WTC11 (cell line): ENCODE measurements at places on chromosomes 7 and 10.

DNA sequence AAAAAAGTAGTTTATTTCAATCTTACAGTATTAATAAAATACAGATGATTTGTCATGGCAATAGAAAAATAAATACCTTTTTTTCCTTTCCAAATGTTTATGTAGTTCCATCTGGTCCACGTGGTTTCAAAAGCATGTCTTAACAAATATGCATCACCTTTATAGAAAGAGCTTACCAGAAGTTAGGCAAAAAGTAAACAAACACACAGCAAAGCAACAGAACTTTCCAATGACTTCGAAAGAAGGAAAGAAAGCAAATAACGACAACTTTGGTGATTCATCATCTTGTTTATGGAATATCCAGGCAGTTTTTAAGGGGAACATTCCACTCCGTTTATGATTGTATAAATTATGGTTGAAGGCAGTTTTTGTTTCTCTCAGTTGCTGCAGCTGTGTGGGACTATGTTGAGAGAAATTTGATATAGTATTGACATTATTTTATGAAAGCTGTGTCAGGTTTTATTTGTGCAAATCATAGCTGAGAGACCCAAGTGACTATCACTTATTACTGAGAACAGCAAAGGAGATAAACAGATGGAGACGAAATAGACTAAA, 203.1 kb downstream of the CDC14C start:
- DNase-seq = no peak

- no peak for DNase-seq
These were observed 40.9 kb downstream of the FRMPD2 start for GRCh38 chr10:48233559-48234005.

DNA sequence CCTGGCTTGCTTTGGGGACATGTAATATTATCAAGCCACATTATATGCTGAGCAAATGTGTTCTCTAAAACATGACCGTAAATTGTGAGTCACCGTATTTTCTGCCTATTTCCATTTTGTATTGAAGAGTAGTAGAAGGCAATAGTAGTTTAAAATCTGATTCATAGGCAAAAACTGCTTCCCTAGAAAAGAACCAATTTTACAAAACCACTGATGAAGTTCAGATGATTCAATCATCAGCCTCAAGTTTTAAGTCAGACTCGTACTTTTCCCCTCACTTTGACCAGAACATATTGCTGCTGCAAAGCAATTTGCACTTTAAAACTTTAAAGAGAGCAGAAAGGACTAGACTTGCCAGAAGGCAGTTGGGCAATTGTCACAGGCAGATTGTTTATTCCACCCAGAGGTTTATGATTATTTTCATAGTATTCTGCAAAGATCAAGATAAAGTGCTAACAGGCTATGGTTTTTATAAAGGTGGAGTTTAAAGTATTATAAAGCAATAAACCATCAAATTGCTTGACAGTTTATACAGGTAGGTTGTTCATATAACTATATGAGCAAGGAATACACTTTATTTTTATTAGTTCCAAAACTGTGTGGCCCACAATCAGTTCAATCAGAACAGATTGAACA, 168.2 kb downstream of the ETV1 start:
- no peak for DNase-seq

GRCh38 chr7:117021986-117022385, 68.7 kb downstream of the ST7 start:
- DNase-seq = no peak

DNA sequence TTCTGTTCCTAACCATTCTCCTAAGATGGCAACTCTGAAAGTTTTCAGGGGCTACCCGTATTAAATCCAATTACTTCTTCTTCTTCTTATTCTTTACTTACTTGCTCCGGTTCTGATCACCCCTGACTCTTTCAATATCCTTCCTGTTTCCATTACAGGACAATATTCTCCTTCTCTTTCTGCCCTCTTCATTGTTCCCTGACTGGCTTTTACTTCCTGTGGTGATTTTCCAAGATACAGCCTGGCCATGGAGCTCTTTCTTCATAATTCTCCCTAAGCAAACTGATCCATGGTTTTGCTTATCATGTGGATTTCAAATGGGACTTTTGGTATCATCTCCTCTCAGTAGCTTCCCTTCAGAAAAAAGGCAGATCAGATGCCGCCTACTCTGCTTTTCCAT, 35.4 kb downstream of the CCDC186 start:
- DNase-seq = no peak

- no peak for DNase-seq
These were observed 253.5 kb upstream of the LRGUK start for GRCh38 chr7:133873631-133874030.

- no peak for DNase-seq
These were observed 142.1 kb downstream of the NEURL1 start for GRCh38 chr10:103635580-103635979.

GRCh38 chr7:156979711-156980110, 30.2 kb downstream of the NOM1 start:
- DNase-seq = no peak
